H7 (cell line): ENCODE measurements at places on chromosomes 1 and 21. TPM values are rescaled to one million over a fixed set of nuclear protein-coding genes. Genes with fewer than 3 reads are reported as not detected.

Gene DNAJC6
- total RNA-seq = 7.3 and 10.9 TPM in 2 replicates

Gene CLCA2
- not detected in 2 replicates for total RNA-seq

Gene HSPA6
- total RNA-seq = 0.04 TPM in 1 of 2 replicates, not detected in the other

- no peak for DNase-seq
Observed at GRCh38 chr1:49351768-49352167, 575.1 kb upstream of the BEND5 start.
